ENCODE measurements at places on chromosomes 3 and 15.

- DNase-seq: no peak
Measured at GRCh38 chr15:29601811-29602210, 220.5 kb downstream of the TJP1 start.

DNA sequence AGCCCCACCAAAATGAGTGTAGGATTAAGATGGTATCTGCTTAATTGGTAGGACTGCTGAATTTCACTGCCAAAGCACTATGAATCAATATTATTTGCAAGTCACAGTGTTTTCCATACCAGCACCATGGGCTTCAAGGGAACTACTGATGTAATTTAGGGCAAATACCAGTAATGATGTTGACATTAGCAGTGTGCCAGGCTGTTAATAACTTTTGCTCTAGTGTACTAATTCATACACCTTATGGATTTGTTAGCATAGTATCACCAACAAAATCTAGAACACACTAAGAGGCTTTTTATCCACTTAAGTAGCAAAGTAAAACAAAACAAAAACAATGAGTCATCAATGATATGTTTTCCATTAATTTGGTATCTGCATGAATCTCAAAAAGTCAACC, 888.2 kb downstream of the CADM2 start:
- DNase-seq: no peak

DNA sequence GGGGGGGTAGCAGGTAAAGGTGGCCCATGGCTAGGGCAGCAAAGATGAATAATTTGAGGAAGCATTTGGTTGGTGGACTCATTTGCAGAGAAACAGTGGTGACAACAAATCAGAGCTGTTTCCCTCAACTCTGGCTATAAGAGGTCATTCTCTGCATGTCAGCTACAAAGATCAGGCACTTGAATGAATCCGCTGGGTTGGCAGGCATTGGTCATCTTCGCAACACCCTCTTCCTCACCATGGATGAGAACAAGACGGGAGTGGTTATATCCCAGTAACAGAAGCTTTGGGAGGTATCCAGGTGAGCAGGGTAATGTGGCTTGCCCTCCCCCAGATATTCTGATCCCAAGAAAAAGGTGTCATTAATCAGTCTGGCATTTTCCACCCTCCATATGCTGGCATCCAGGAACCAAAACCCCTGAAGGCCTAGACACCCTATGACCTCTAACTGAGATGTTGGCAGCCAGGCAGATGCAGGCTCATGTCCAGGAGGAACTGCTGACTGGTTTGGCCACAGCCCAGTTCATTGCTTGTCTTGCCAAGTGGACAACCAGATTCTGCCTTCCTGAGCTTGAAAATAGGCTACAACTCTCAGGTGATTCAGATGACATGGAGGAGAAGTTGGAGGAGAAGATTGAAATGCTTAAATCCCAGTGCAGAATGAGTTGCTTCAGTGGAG, 108.9 kb upstream of the TRIM42 start:
- no peak for DNase-seq

DNA sequence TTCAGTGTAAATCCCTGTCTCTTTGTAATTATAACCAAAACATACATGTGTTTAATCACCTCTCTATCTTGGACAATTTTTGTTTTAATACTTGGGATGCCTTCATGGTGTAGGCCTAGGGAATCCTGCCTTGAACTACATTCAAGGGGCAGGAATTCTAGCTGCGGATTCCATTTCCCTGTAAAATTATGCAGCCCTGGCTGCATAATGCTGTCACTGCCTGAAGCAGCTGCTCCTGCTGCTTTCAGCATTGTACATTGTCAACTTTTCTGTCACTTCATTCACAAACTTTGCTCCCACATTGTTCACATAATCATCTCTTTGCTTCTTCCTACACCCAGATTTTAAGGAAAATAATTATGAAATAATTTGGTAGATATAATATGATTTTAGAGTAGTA, 638.7 kb downstream of the RBMS3 start:
- DNase-seq: no peak

GRCh38 chr15:40796512-40796911, 10.4 kb upstream of the ZFYVE19 start:
- DNase-seq: no peak

- no peak for DNase-seq
Measured at GRCh38 chr3:24802614-24803013, 308.0 kb upstream of the THRB start.

DNA sequence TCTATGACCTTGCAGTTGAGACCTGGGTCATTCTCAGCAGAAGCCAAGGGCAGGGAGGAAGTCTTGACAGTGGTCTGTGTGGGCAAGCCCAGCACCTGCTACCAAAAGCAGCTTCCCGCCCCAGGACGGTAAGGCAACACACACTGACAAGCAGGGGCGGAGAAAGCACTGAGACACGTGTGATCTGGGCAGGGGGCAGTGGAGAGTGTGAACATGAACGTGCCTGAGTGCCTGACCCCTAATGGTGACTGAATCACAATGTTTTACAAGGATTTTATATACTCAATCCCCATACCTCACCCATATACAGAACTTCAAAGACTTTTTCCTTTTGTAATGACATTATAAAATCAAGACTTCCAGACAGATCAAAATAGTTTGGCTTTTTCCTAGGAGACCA, 35.2 kb downstream of the ANP32A start:
- DNase-seq: no peak

DNA sequence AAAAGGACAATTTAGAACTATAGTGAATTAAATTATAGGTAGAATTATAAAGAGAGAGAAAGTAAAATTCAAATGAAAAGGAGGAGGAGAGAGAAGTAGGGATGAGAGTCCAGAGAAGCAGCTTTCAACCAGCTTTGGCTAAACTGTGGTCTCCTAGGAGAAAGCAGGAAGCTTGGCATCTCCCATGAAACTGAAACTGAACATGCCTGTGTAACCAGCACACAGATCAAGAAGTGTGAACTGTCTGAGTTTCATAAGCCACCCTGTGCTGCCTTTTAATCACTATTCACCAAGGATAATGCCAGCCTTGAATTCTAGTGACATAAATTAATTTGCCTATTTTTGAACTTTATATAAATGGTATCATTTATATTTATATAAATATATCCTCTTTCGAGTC, 128.5 kb downstream of the MYRIP start:
- DNase-seq: no peak

DNA sequence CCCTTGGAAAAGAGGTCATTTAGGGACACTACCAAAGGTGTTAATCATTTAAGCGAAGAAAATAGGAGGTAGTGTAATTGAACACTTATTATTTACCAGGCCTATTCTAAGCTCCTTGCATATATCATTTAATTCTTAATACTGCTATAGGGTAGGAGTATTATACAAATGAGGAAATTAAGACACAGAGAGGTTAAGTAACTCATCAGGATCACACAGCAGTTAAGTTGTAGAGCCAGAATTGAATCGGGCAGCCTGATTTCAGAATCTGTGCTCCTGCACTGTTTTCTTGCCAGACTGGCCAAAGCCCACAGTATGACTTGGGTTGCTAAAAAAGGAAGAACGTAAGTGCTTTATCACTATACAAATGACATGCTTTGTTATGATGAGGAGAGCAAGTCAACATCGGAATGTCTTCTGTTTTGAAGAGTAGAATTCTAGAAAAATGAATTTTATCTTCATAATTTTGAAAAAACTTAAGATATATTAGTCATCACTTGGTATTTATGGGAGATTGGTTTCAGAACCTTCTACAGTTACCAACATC, 31.4 kb downstream of the HPS3 start:
- no peak for DNase-seq

DNA sequence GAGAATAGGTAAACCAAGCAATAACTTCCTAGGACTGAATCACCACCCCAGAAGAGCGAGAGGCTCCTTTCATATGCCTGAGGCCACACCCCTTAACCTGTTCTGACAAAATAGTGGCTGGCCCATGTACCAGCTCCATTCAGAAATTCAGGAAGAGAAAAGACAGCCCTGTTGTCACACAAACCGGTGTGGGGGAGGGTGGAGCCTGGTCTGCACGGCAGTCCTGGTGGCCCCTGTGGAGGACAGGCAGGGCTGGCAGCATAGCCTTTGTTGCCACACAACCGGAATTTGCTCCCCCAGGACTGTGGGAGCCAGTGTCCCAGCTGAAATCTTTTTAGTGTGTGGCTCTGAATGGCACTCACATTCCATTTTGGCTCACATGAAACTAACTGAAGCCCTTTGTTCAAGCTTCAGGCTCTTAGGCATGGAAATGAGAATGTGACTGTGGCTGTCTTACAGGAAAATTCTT, 23.8 kb downstream of the RLBP1 start:
- no peak for DNase-seq

- DNase-seq: no peak
Measured at GRCh38 chr3:24981924-24982323, 446.1 kb upstream of the RARB start.

All from right atrium auricular region (tissue), 2 donors.